ENCODE measurements at places on chromosomes 1 and 21.
A peak's percentile ranks its signal among the peaks of the same experiment; 100 is the strongest.

DNA sequence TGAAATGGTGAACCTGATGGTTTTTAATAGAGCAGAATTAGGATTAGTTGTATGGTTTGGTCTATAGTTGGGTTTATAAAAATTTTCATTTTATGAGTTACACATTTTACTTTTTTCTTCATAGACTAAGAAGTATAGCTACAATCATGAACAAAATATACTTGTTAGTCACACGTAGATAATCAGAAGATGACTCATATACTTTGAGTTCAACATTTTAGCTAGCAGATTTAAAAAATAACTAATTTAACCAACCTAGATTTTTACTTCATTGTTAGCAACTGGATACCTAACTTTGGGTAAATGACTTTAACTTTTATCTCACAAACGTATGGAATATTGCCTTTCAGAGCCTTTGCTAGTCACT is 27.9 kb downstream of the MORC3 start:
- DNase-seq: no peak

DNA sequence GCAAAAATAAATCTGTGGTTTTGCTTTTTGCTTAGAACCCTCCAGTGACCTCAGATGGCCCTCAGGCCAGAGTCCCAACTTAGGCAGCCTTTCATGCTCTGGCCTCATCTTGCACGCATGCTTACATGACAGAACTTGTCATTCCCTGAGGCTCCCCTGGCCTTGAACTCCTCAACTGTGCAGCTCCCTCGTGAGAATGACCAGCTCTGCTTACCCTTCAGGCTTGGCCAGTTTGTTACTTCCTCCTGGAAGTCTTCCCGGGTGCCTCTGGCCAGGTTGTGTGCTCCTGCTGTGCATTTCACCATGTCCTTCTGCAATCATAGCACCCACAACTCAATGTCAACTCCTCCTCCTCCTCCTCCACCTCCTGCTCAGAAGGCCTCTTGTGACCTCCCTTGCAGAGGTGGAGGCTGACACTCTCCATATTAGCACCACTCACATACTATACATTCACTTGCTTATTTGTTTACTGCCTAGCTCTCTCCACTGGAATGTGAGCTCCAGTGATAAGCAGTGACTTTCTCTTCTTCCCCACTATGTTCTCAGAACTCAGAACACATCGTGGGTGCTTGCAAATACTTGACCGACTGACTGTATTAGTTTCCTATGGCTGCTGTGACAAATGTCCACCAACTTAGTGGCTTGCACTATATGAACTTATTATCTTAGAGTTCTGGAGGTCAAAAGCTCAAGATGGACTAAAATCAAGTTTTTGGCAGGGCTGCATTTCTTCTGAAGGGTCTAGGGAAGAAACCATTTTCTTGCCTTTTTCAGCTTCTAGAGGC is 41.9 kb downstream of the RCSD1 start:
- DNase-seq: no peak

- DNase-seq: no peak
Measured at GRCh38 chr1:213457186-213457585, 406.1 kb downstream of the RPS6KC1 start.

DNA sequence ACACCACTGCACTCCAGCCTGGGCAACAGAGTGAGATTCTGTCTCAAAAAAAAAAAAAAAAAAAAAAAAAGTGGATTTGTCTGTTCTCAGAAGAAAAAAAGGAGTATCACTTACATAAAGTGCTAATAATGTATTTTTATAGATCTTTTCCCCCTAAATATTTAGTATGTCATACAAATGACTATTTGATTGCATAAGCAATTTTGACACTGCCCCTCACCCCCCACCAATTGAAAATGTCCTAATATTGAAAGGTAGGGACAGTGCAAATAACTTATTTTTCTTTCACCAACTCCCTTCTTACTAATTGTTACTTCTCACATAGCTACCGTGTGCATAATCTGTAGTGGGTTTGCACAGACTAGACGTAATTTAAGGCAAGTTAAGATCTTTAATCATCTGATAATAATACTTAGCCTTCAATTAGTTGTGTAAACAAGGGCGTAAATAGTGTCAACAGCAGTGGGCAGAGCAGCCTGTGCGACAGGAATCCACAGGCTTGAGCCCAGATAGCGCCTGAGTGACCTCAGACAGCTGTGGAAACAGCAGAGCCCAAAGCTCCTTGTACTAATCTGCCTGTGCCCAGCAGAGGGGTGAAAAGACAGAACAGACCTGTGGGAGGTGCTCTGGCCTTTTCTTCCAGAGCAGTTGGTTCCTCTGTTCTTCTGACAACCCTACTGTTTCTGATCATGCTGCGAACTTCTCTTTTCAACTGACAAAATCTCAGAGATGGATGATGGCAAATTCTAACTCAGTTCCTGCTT is 4.5 kb upstream of the IER5 start:
- DNase-seq: no peak

DNA sequence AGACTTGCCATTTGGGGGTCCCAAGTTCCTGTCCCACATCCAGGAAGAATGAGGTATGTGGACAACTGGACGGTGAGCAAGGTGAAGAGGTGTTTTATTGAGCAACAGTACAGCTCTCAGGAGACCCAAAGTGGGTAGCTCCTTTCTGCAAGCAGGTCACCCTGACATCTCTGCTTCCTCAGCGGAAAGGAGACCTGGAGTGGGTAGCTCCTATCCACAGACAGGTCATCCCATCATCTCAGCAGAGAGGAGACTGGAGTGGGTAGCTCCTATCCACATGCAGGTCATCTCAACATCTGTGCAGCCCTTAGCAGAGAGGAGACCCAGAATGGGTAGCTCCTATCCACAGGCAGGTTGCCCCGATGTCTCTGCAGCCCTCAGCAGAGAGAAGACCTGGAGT is 13.8 kb upstream of the FNBP1L start:
- DNase-seq: no peak

DNA sequence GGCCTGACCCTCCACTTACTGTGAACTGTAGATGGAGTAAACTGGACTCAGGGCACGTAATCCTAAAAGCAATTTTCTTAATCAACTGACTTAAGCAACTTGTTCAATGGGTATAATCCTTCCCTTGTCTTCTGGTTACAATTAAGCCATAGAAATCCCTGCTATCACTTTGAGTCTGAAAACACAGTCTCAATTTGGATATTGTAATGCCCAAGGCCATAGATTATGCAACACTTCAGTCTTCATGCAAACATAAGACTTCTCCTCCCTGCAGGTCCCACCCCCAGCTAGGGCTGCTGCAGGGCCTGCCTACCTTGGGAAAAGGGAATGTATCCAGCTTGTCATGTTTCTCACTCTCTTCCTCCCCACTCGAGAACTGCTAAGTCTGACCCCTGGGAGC is 6.2 kb upstream of the SLC5A9 start:
- DNase-seq: no peak

DNA sequence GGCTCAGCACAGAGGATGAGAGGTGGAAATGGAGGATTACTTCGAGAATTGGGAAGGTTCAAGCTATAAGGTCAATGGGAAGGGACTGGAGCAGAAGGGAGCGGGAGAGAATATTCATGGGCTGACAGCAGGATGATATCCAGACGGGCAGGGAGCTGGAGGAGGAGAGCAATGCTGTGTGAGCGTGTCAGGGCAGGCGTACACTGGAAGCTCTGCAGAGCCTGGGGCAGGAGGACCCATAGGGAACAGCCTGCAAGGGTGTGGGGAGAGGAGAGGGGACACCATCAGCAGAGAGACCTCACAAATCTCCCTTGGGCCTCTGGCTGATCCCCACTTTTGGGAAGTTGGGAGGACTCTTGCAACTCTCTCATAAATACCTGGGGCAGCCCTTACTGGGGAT is 13.7 kb downstream of the CSF1 start:
- DNase-seq: no peak

- DNase-seq: no peak
Measured at GRCh38 chr21:38823737-38824123, 18.0 kb downstream of the ETS2 start.

- peak; percentile 28 for DNase-seq
Measured at GRCh38 chr1:160061369-160062229, 8.4 kb downstream of the KCNJ10 start.
